ENCODE measurements at places on chromosomes 4 and X.

GRCh38 chrX:69065451-69065850, 99.8 kb downstream of the PJA1 start:
- no peak for DNase-seq

- no peak for DNase-seq
Measured at GRCh38 chr4:171718665-171719064, 94.5 kb upstream of the GALNTL6 start.

GRCh38 chr4:107831140-107831539, 6.4 kb downstream of the SGMS2 start:
- DNase-seq = no peak

DNA sequence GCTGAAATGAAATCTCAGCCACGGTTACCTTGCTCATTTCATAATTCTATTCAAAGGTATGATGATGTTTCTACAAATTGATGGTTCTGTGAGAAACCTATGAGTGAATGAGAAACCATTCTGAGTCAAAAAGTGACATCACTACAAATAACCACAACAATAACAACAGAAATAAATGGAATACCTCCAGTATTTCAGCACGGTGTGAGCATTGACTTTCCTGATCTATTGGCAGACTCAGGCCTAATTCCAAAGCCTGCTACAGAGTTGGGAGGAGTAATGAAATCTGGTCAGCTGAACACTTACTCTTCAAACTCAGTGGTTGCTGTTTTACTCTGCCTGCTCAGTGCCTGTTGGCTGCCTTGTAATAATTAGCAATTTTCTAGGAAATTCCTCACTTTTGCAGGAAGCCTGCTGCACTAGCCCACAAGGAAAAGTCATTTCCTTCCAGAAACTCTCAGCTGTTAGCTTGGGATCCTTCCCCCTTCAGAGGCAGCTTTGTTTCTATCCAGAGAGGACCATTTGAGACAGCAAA, 18.8 kb upstream of the SYNPO2 start:
- no peak for DNase-seq

GRCh38 chrX:105527759-105528158, 294.6 kb upstream of the NRK start:
- DNase-seq = no peak

- no peak for DNase-seq
Measured at GRCh38 chr4:75834095-75834771, 68.0 kb downstream of the PPEF2 start.

DNA sequence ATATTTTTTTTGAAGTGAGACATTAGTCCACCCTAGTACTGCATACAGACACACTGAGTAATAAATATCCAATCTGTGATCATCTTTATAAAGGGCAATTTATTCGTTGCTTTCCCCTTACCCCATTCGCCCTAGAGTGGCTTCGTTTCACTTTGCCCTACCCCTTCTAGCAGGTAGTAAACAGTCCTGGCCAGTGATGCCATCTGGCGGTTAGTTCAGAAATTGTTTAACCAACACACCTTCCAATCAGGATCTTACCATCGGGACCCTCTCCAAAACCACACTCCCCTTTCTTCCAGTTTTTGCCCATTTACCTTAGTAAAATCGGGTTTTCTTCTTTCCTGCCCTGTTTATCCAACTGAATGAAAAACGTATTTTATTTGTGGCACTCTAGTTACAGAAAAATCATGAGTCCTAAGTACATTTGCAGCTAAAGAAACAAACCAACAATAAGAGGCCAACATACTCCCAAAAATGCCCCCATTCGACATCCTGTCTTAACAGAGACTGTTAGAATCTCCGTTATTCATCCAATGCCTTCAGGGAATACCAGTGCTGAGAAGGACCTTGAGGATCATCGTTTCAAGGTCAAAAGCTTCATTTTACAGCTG, 2.2 kb downstream of the PPA2 start:
- DNase-seq = peak; percentile 27

- no peak for DNase-seq
Measured at GRCh38 chr4:181502611-181503010, 740.6 kb upstream of the TENM3 start.

- DNase-seq = no peak
Measured at GRCh38 chr4:86957215-86957614, 22.4 kb downstream of the AFF1 start.

DNA sequence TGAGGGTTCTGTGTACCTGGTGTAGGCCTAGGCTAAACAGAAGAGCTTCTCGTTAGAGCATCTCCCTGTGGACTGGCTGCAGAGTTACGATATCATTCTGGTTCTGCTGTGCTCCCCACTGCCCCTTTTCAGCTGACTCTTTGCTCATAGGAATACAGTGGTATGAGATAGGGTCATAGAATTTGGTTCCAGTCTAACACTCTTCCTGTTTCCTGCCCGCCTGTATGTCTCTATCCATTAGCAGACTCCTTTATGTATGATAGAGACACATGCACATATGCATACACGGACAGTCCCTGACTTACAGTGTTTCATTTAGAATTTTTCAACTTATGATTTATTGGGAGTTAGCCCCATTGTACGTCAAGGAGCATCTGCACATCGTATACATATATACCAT, 15.3 kb downstream of the RNF4 start:
- no peak for DNase-seq

GRCh38 chr4:127469542-127469941, 163.2 kb upstream of the INTU start:
- DNase-seq = no peak

DNA sequence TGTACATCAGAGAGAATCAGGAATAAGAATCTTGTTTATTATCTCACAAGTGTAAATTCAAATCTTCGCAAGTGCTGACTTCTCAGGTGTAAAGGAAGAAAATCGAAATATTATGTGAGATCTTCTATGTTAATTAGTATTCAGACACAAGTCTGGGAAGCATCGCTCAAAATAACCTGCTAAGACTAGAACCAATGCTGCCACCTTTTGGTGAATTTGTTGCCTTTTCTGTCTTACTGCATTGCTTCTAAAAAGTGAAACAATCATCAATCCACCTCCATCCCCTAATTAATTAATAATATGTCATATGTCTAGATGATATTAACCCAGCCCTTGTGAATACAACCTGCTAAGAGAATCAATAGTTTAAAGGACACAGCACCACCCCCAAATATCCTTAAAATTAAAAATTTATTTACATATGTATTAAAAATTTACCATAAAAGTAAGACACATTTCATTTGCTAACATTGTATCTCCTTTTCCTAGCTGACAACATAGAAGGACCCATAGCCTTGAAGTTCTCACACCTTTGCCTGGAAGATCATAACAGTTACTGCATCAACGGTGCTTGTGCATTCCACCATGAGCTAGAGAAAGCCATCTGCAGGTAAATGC, 3.5 kb downstream of the EPGN start:
- no peak for DNase-seq

DNA sequence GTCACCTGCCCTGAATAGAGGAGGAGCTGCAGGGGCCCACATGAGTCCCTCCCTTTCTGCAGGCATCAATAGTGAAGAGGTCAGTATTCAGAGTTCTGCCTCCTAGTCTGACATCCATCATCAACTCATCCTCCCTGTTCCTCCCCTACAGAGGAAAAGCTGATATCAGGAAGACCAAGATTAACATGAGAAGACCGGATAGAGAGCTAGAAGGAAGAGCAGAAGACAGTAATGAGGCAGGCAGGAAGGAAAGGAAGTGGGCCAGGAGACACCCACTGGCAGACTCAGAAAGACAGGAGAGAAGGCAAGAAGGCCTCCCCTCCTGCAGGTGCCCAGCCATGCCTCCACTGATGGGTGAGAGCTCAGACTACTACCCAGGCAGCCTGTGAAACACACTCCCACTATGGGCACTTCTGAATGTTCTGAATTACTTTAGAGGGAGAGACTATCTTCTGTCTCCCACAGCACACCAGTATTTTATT, 74.6 kb downstream of the CC2D2A start:
- DNase-seq = no peak

DNA sequence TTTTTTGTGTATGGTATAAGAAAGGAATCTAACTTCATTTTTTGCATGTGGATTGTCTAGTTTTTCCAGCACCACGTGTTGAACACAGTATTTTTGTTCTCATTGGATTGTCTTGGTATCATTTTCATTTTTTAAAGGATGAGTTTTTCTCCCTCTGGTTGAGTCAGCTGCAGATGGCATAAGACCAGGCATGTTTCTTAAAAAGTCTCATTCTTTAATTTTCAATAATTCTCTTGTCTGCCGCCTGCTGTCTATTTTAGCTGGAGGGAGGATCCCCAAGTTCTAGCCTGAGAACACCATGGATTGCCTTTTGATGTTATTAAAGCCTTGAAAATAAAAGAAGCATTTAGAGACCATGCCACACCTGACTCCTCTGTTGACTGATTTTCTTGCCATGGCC, 263.8 kb downstream of the ARHGAP24 start:
- no peak for DNase-seq

DNA sequence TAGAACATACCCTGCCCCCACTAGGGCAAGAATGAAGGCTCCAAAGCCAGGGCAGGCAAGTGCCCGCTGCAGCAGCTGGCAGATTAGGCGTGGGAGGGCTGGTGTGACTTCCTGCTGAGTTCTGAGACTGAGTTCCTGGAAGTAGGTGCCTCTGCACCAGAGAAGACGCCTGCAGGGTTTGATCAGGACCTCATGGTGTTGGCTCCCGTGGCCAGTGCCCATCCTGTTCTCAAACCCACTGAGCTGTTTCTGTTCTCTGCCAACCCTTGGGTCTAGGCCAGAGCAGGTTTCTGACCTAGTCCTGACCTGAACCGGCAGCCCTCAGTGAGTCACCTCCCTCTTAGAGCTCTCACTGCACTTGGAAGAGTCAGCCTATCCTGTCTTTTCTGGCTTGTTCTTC, 220.7 kb downstream of the HS6ST2 start:
- no peak for DNase-seq

- DNase-seq = no peak
Measured at GRCh38 chrX:39774774-39775328, 322.9 kb downstream of the BCOR start.

DNA sequence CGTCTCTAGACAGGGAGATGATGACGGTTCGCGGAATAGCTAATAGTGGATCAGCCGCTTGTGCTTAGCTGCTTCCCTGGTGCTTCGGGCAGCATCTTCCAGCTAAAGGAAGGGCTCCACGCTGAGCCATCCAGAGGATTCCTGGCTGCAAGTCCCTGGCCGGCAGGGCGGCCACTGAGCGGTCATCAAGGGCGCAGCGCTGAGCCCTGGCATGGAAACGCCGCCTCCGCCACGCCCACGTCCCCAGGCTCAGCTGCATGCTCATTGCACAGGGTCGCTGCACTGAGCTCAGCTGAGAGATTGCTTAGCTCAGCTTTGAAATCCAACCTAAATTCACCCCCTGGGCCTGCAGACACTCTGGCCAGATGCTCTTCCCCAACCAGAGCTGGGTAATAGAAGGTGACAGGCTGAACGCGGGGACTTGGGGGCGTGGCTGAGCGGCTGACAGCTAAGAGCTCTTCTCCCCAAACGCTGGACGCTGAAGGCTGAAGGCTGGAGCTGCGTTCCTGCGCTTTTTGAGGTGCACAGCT, 118.2 kb upstream of the KIT start:
- no peak for DNase-seq

DNA sequence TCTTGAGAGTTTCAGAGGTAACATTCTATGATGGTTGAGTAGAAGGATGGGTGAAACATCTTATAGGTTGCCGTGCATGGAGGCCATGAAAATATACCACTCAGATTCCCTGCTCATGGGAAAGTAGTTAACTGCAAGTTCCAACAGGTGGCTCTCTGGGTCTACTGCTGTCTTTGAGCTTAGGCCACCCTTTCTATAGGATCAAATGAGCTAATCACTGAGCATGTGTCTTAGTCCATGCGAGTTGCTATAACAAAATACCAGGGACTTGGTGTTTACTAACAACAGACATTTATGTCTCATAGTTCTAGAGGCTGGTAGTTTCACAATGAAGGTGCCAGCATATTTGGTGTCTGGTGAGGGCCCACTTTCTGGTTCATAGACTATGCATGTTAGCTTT, 144.8 kb upstream of the UNC5C start:
- no peak for DNase-seq

- DNase-seq = no peak
Measured at GRCh38 chr4:117479673-117480072, 394.3 kb upstream of the TRAM1L1 start.

DNA sequence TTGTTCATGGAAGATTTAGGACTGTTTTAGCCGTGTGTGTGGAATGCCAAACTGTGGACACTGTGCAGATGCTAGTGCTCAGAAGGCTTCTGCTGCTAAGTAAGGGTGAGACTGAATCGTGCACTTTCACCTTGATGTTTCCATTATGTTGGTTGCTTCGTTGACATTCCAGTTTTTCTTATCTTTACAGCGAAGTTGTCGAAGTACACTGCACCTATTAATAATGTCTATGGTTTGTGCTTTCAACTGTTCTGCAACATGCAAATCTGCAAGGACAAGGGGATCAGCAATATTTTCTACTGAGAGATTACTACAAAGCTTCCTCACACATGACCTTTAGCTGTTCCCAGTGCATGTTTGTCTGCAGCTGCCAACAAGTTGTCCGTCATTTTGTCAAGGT, 67.7 kb downstream of the UGT2A3 start:
- DNase-seq = no peak

DNA sequence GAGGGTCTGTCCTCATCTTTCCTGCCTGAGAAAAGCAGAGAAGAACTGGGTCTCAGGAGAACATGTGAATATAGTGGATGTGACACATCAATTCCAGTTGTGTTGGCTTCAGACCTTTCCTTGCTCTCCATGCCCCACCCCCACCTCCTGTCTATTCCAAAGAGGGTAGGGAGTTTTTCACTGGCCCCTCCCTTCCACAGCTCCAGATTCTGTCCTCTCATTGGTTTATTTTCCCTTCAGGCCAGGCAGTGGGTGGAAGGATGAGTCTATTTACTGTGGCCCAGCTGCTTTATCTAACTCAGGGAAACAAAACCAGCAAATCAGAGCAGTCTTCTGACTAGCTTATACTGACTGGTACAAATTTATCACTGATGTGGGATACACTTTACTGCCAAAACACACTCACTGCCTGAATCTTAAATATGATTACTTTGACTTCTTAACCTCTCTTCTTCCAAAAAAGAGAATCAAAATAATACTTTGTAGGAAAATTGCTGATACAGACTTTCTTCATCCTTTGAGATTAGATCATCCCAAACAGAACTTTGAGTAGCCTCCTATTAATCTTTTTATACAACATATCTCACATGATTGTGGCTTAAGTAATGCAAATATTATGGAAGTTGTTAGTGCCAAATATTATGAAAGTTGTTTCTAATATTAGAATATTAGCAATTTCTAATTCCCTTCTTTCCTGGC, 221.2 kb downstream of the MID1 start:
- DNase-seq = no peak

GRCh38 chrX:21193196-21193595, 181.0 kb upstream of the CNKSR2 start:
- DNase-seq = no peak

- DNase-seq = no peak
Measured at GRCh38 chr4:3307891-3308575, 15.2 kb downstream of the RGS12 start.

Data from AG09309 (cell line).